ENCODE measurements at places on chromosomes 13 and 19.

DNA sequence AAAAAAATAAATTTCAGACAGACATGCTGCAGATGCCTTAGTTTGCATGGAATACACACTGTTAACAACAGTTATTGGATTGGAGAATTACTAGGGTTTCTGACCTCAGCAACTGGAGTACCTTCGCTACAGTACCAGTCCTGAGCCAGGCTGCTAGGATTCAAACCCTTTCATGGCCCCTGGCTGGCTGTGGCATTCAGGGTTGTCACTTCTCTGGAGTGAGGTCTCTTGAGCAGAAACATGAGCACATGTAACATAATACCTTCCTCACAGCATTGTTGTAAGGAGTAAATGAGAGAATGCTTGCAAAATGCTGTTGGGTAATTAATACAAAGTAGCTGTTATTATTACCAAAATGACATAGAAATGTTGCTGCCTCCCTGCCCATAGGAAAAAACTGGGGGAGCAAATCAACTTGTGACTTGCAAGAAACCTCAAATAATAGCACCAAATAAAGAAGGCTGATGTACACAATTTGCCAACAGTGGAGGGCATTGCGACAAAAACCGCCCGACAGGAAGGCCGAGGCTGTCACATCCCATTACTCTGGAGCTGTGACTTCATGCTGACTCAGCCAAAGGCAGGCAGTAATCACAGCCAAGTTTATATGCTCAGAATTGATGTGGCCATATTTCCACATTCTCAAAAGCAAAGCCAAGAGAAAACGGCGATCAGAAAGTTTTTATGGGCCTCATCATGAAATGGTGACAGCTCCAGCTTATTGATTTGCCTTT is 100.4 kb downstream of the RFC3 start:
- peak; percentile 1 for DNase-seq

DNA sequence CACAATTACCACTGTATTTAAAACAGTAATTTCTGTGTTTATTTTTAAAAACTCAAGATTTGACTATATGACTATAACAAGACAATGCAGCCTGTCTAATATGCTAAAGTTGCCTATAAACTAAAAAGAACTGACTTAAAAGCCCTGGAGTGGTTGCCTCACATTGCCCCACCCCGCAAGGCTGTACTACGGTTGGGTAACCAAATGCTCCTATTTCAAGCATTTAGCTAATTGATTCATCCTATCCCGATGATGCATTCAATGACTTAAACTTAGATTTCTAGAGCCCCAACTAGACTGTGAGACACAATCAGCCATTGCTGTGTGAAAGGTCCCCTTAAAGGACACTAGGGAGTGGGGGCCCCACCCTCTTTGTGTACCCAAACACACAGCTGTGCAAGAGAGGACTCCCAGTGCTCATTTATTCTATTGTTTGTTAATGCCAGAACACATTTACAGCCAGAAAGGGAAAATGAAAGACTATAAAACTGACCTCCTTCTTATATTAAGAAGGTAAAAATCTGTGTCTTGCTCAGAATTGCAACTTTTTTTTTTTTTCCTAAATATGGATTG is 66.9 kb downstream of the MIPEP start:
- no peak for DNase-seq

GRCh38 chr13:60584976-60585375 is 188.0 kb downstream of the TDRD3 start:
- DNase-seq, result no peak

- peak; percentile 22 for DNase-seq
Observed at GRCh38 chr19:35644987-35645679, 3.0 kb upstream of the COX6B1 start.

DNA sequence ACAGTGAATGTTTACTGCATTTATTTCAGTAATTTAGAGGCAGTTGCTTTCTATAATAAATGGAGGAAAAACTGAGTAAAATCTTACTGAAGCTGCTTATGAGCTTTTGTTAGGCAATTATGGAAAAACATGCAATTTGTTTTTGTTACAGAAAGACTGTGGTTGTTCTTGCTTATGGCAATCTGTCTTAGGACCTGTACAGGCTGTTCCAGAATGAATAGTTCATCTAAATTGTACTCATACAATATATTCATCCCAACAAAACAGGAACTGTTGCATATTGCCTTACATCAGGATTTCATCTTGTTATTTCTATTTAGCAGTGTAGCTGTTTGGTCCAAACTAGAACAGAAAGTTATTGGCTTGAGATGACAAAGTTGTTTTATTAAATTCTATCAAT is 199.2 kb downstream of the NALCN start:
- no peak for DNase-seq

GRCh38 chr19:45585158-45585577 is 566 bp upstream of the OPA3 start:
- no peak for DNase-seq

DNA sequence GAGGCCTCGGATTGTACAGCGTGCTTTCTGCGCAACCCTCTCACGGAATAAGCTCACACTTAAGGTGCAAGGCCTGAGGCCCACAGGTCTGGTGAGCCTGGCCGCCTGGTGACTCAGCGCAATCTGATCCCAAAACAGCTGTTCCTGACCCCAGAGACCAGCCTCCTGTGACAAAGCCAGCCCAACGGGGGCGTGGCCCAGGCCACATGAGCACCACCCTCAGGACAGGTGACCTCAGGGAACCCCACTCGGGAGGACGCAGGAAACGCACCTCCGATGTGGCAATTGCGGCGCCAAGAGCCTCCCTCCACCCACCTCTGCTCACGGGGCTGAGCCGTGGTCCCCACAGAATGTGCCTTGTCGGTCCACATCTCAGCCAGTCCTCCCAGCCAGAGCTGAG is 26.4 kb downstream of the GRTP1 start:
- DNase-seq, result no peak

Data from NCI-H510A (cell line).